CD4-positive, alpha-beta T cell treated with Interleukin-6 at 100 ng/mL for 8 hours (primary cell): ENCODE measurements at places on chromosomes 12 and 14.

DNA sequence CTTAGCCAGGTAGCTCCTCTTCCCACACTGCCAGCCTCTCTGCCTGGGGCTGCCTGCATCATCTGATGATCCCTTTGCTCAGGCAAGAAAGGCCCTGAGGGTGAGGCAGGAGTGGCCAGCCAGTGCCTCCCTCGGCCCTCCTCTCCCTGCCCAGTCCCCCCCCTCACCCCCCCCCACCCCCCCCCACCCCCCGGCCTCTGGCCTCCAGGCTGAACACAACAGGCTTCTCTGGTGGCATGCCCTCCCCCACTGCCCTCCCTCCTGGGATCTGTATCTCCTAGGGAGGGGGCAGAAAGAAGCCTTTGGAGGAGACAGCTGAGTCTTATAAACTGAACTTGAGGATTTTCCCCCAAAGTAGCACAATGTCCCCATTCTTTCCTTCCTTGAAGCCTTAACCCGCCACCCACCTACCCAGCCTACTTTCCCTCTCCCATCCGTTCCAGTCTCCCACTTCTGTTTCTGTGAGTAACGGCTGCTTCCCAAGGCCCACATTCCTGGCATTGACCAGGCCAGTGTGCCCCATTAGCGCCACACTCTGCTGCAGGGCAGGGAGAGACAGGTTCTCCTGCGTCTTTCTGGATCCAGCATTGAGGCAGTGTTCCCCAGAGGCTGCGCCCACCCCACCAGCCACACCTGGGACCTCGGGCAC, 82.1 kb downstream of the B4GALNT3 start:
- DNase-seq, result no peak

- no peak for DNase-seq
Measured at GRCh38 chr14:92493024-92493423, 20.6 kb upstream of the RIN3 start.

DNA sequence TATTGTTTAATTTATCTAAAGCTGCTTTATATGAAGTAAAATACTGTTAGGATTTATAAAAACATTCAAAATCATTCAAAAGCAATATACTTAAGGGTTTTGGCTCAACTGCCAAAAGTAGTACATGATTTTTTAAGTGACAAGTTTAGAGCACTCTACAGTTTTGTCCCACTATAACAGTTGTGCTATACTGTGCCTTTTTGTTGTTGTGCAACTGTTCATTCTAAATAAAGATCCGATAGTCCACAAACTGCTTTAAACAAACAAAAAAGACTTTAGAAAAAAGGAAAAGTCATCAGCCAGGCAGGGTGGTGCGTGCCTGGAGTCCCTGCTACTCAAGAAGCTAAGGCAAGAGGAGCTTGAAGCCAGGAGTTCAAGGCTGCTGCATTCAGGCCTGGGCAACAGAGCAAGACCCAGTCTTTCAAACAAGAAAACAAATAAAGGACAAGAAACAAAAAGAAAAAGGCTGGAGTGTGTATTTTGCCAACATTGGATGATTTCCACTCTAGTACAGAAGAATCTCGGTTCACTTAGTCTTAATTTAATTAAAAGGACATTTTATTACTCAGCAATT, 7.3 kb downstream of the C2CD5 start:
- DNase-seq, result no peak

- DNase-seq, result no peak
Measured at GRCh38 chr12:62647586-62647985, 181.0 kb downstream of the MON2 start.
